ENCODE measurements at places on chromosomes 11 and 22.

- no peak for DNase-seq
Observed at GRCh38 chr22:29377979-29378378, 10.4 kb downstream of the AP1B1 start.

DNA sequence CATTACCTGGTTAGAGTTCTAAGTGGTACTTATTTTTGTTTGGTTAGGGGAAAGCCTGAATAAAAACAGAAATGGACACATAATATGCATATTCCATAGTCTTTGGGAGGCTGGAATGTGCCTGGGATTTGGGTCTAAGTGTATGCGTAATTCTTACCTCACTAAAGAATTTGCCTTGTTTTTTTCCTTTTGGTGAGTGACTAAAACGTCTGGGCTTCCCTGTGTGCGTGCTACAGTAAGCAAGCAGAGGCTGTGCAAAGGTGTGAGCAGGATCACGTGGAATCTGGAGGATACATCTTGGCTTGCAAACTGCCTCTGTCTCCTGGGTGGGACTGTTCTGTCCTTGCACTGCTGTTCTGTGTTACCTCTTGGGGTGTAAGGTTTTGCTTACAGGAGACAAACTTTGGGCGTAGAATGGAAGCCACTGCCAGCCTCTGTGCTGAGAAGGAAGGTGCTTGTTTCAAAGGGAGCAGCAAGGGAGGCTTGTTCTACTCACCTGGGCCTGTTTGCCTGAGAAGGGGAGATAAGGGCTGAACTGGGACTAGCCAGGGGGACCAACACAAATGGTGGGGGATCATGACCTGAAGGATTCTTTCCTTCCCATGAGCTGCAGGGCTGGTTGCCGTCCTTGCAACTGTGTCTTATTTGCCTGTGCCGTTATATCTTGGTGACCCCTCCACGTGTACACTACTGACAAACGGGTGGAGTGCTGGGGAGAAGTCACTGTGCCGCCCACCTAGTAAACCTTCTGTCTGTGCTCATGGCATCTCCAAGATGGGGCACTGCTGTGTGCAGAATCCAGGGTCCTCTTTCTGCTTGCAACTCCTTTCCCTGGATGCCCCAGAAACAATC, 4.5 kb downstream of the NEAT1 start:
- DNase-seq = no peak

GRCh38 chr22:23035557-23036277, 34.6 kb upstream of the GNAZ start:
- DNase-seq = no peak

GRCh38 chr11:126654886-126655806, 299.7 kb downstream of the ST3GAL4 start:
- no peak for DNase-seq

- DNase-seq = no peak
Observed at GRCh38 chr11:6817694-6818093, 18.2 kb upstream of the OR6A2 start.
